ENCODE measurements at places on chromosomes 7 and 10. TPM values are rescaled to one million over a fixed set of nuclear protein-coding genes. Genes with fewer than 3 reads are reported as not detected.
A peak's percentile ranks its signal among the peaks of the same experiment; 100 is the strongest.

The ANKRD22 gene
- not detected for total RNA-seq

The SUN3 gene
- total RNA-seq: not detected

The EPO gene
- not detected for total RNA-seq

The ZNF736 gene
- 4.4 TPM for total RNA-seq

The PDE6C gene
- total RNA-seq: not detected

The BZW2 gene
- total RNA-seq: 83.4 TPM

The NPFFR1 gene
- total RNA-seq: not detected

The TMEM176B gene
- 0.26 TPM for total RNA-seq

The C7orf57 gene
- not detected for total RNA-seq

The SUGCT gene
- 17.9 TPM for total RNA-seq

The LFNG gene
- 58.6 TPM for total RNA-seq

The HTR7 gene
- 0.89 TPM for total RNA-seq

GRCh38 chr10:77428691-77429395 lies 208.8 kb downstream of the KCNMA1 start:
- DNase-seq: peak; percentile 64

DNA sequence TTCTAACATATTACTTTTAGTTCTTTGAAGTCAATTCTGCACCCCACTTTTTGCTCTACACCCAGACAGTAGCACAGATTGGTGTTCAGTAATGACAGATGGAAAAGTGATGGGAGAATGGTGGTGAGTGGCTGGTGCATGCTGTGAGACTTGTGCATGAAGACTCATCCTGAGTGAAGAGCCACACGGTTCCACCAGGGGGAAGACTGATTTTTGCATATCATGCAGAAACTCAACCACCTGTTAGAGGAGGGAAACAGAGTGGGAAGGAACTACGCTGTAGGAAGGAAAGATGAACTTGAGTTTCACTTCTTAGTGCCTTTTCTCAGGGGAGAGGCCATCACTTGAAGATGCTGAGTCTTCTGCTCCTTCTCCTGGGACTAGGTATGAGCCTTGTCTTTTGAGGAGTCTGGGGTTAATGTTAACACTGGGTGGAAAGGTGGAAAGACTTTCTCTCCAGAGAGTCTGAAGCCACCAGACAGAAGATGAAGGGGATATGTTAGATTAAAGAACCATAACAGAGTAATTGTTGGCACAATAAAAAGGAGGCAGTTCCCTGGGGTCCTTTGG lies 9.3 kb upstream of the PRSS1 start:
- no peak for DNase-seq

DNA sequence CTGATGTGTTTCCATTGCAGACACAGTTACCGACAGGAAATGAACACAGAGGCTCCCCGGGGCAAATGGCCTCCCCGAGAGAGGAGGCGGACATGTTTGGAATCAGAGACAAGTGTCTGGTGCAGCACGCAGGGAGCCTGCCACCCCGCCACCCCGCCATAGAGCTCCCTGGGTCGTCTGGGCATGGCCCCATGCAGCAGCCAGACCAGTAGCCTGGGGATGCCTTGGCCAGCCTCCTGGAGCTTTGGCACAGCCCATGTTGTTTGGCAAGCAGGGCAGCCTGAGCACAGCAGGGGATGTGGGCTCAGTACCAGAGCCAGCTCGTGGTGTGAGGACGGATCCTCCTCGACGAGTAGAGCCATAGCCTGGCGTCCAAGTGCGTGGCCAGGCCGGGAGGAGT lies 80.8 kb downstream of the NKX6-2 start:
- no peak for DNase-seq

DNA sequence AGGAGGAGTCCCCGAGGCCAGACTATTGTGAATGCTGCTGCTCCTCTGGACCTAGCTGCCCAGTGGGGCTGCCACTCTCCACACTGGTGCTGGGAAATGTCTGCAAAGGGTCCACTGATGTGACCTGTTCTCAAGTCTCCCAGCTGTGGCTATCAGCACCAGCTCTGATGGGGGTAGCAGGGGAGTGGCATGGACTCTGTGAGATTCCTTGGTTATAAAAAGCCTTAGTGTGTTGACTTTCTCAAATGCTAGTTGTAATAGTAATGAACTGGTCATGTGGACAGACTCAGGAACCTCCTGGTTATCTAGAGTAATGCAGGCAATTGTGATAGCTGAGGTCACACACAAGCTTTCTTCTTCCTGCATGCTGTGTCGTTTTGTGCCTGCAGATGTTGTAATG lies 34.1 kb upstream of the ARMC3 start:
- DNase-seq: no peak

GRCh38 chr7:110947408-110947807 lies 143.5 kb upstream of the LRRN3 start:
- DNase-seq: no peak

- DNase-seq: peak; percentile 12
Measured at GRCh38 chr10:122962405-122962804, 8.4 kb upstream of the C10orf88 start.

- peak; percentile 53 for DNase-seq
Measured at GRCh38 chr10:99975942-99976809, 33.6 kb downstream of the DNMBP start.

GRCh38 chr7:107594961-107595737 lies 15.1 kb downstream of the BCAP29 start:
- DNase-seq: peak; percentile 98

DNA sequence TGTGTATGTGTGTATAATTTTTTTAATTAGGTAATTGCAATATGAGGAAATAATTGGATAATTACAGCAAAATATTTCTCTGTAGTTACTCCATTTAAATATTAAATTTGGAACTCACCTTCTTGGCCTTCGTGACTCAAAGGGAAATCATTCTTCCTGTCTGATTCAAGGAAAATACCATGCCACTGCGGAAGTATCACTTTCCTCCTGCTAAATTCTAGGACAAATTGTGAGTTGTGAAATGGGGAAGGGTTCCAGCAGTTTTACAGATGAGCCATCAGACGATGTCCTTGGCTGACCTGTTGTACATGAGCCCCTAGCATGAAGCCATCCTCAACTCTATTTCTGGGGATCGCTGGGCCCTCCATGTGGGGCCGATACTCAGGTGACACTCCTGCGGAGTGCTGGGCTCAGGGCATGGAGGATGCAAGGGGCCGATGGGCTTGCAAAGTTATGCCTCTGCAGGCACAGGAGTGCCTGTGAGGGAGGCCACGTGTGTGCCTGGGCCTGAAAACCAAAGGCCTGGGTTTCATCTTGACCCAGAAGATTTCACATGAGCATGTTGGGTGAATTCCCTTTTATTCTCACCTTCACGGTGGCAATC lies 179.6 kb upstream of the TCERG1L start:
- DNase-seq: no peak

DNA sequence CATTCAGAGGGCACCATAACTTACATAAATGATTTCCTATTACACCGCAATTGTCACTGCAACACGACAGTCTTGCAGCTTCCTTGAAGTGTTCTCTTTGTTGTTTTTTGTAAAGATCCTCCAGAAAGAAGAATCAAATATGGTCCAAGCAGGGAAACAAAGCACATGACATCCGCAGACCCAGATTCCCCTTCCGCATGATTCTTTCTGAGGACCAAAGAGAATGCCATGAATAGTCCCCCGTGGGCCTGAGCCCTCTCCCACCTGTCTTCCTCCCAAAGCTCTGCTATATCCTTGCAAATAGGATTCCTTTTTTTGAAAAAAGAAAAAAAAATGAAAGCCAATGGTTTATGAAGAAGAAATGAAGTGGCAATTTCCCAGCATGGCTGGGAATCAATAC lies 10.8 kb downstream of the PLXNA4 start:
- no peak for DNase-seq

GRCh38 chr7:77665161-77665560 lies 31.1 kb upstream of the RSBN1L start:
- DNase-seq: no peak

- peak; percentile 12 for DNase-seq
Measured at GRCh38 chr7:22444181-22444971, 55.6 kb downstream of the STEAP1B start.

- no peak for DNase-seq
Measured at GRCh38 chr10:94413361-94413760, 11.0 kb downstream of the TBC1D12 start.

DNA sequence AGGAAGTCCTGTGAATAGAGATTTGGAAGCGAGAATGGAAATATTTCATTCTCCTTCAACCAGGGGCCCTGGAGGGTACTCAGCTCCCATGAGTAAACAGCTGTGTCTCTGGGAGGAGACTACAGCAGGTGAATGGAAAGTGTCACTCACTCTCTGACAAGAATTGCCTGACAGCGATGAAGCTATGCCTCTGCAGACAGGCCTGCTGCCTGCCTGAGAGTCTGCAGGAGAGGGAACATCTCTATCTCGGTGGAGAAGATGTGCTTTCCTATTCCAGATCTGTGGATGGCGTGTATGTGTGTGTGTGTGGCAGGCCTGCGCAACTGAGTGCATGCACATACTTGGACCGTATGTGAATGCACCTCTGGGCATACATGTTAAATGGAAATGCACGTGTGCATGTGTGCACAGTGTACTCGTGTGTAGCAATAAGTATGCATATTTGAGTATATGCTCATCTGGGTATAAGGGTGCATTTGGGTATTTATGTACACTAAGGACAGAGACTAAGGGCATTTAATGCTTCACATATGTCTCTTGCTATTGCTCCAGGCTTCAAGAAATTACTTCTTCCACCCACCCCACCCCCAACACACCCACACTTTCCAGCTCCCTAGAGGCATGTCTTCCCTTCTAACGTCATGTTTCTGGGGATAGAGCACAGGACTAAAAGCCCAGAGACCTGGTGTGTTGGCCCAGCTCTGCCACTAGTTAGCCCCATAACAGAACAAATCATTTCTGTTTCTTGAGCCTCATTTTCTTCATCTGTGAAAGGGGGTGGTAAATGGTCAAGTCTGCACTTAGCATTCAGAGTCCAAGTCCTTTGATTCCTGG lies 4.6 kb upstream of the ADCYAP1R1 start:
- no peak for DNase-seq

GRCh38 chr7:110693344-110693743 lies 397.6 kb upstream of the LRRN3 start:
- DNase-seq: no peak

- DNase-seq: no peak
Measured at GRCh38 chr7:120927454-120928103, 23.0 kb upstream of the ING3 start.

DNA sequence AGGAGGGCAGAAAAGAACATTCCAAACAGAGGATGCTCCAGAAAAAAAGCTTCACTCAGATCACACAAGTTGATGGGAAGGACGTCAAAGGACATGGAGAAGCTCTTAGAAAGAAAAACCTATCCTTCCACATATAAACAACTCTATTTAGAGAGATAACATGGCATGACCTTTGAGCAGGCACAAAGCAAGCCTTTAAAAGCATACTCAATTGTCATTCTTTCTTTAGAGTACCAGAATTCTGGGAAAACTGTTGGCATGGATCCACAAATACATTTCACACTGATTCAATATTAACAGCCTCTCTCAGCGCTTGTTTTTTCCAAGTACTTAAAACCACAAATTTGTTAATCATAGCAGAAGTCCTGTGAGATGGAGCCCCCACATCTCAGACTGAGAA lies 7.3 kb upstream of the ABLIM1 start:
- no peak for DNase-seq

- no peak for DNase-seq
Measured at GRCh38 chr7:150793569-150794238, 6.5 kb downstream of the TMEM176B start.

DNA sequence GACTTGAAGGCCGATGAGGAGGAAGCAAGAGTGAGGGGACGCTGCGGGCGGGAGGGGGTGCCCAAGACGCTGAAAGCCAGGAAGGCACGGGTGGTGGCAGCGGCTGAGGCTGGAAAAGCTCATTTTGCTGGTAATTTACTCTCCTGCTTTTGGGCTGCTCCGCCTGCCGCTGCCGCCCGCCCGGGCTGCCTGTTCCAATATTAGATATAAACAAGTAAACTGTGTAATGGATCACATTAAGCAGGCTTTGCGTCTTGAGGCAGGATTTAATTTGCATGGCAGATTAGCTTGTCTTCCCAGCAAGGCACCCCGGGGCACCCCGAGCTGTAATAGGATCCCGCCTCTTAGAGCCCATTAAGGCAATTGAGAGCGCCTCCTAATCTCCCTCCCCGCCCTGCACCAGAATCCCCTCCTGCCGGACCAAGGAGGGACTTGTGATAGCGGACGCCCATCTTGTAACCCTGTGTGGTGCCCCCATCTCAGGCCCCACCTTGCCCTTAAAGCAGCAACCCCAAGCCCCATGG lies 46.1 kb upstream of the SLF2 start:
- no peak for DNase-seq

DNA sequence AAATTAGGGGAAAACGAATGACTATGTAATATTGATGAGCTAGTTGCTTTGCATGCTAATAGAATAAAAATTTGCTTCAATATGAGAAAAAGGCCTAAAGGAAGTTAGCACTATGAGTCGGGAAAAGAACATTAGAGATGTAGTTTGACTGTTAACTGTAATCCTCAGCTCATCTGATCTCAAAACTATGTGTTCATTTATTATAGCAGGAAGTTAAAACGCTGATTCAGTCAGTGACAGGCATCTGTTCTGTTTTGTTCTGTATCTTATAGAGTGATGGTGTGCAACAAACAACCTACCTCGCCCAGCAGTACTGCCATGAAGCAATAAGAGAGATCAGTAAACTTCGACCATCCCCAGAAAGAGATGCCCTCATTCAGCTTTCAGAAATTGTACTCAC lies 48.6 kb downstream of the PDSS1 start:
- DNase-seq: no peak

DNA sequence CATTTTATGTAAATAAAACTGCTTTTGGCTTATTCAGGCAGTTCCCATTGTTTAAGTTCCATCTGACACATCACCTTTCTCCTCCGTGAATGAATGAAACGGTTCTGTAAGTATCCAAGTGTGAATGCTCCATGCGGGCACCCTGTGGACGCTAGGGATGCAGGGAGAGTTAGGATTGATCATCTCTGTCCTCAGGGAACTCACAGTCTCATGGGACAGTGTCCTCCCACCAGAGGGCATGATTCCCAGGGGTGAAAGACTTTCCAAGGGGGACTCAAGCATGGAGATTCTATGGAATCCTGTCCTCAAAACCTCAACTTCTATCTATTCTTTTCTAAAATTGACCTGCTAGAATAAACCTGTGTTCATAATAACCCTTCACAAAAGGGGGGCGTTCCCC lies 98.8 kb downstream of the HECW1 start:
- no peak for DNase-seq
